ENCODE measurements at places on chromosomes 2 and 18.

GRCh38 chr2:176621350-176621749 lies 352.1 kb downstream of the MTX2 start:
- no peak for DNase-seq

GRCh38 chr2:240503848-240504247 lies 53.9 kb downstream of the ANKMY1 start:
- no peak for DNase-seq

DNA sequence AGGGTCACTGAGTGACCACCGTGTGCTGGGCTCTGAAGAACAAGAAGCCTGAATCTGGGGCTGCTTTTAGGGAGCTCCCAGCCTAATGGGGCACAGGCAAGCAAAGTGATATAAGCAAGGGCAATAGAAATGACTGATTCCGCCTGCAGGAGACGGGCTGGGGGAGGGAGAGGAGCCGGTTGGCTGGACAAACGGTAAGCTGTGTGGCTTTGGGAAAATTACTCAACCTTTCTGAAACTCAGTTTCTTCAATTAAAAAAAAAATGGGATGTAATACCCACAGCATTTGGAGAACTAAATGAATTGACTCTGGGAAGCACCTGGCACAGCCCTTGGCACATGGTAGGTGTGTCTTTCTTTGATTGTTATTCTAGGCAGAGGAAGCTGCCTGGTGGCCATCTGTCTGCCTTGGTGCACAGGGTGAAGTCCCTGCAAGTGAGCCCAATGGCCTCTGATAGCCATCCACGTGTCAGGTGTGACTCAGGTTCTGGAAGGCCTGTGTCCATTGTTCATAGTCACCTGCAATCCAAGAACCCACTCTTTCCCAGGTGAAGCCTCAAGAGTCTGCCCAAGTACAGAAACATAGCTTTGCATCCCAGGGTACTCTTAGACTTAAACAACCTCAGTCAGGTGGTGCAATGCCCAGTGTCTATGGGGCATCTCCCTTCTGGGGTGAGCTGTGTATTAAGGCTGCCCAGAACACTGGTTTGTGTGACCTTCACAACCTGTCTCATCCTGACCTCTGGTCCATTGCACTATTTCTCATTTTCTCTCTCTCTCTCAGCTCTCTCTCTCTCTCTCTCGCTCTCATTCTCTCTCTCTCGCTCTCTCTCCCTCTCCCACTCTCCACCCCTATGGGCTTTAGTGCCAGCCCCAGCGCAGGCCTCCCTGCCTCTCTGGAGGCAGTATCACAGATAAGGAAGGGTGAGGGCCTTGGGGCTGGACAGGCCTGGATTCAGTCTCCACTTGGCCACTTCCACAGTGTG lies 30.0 kb upstream of the NTSR2 start:
- no peak for DNase-seq

DNA sequence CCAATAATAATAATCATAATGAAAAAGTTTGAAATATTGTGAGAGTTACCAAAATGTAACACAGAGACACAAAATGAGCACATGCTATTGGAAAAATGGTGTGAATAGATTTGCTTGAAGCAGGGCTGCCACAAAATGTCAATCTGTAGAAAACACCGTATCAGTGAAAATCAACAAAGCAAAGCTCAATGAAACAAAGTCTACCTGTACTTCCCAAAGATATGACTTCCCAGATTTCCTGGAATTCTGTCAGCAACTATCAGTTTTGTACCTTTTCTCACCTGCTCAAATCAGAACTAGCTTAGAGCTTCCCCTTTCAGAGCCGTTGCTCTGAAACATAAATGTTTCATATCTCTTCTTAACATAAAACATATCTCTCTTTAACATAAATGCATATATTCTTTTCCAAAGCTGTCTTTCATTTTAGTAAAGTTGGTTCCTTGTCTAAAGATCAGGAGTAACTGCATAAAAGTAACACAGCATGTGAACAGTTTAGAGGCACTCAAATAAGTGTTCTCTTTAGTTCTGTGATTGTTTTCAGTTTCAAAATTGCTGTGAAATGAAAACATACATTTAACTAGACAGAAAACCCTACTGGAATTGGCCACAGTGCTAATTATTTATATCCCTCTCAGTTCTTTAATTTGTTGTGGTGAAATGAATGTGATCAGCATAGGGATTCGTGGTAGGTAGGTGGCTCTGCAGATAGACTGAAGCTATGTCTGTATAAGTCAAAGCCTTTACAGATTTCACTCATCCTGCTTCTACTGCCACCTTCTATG lies 262.5 kb downstream of the KCNJ3 start:
- no peak for DNase-seq

GRCh38 chr2:11079136-11079824 lies 76.0 kb upstream of the SLC66A3 start:
- no peak for DNase-seq

GRCh38 chr2:222043897-222044296 lies 254.9 kb downstream of the PAX3 start:
- no peak for DNase-seq
